Fibroblast of mammary gland (primary cell): ENCODE measurements at places on chromosomes 6 and 20.

DNA sequence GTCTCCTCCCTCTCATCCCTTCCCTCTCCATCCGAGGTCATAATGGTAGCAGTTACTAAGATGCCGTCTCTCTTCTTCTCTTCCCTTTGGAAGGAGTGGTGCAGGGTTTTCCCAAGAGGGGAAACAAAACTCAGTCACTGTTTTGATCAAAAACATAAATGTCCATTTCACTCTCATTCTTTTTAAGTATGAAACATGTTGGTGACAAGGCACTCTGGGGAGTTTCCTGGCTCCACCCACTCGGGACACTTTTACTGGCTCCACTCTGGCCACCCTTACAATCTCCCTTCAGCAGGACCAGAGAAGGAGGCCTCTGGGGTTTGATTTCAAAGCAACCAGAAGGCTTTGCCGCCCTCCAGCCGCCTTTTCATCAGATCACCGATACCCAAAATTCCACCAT lies 57.0 kb downstream of the FGD2 start:
- DNase-seq: no peak

GRCh38 chr6:13292774-13293173 lies 35.6 kb downstream of the TBC1D7 start:
- DNase-seq: no peak

GRCh38 chr20:20255099-20255498 lies 112.8 kb upstream of the INSM1 start:
- DNase-seq: no peak

DNA sequence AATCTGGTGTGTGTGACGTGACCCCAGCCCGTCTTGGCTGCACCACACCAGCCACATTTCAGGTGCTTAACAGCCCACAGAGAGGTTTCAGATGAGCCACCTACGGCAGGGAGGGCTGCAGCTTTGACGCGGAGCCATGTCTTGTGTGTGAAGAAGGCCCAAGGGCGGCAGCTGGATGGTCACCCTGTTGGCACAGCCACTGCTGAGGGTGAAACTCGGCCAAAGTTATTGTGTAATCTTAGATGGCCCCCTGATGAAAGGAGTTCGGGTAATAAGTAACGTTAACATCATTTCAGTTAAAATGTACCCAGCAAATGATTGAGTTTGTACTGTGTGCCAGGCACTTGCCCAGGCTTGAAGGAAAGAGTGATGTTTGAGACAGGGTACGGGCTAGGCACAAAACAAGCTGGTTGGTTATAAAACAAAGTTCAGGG lies 97.2 kb downstream of the SSR1 start:
- no peak for DNase-seq

GRCh38 chr6:80932359-80932758 lies 820.1 kb downstream of the TENT5A start:
- DNase-seq: peak; percentile 65

GRCh38 chr6:104884867-104885517 lies 25.3 kb upstream of the HACE1 start:
- DNase-seq: no peak

DNA sequence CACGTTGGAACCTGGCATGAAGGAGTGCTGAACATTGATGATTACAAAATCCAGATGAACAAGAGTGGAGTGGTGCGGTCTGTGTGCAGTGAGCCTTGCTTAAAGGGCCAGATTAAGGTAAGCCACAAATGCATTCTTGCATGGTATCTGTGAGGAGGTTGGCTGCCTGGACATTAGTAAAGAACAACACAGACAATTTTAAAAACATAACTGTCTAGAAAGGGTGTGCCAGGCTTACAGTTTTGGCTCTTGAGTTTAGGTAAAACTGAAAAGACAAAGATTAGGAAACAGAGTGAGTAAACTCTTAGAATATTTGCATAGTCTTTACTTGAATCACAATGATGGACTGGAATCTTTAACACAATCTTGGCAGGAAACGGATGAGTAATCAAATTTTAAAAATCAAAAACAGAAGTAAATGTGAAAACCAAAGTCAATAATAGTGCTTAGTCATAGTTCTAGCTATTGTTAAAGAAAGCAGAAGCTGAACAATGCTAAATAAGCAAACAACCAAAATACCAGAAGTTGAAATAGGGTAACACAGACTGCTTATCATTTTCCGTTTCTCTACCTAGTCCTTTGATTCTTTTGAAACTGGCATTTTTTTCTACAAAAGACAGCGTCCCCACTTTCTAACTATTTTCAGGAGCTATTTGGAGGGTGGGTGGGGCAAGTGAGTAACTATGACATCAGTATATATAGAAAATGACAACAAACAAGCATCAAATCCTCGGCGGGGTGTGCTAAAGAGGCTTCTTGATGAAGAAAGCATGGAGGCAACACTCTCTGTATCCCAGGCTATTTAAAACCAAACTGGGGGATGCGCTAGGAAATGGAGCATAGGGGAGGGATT lies 185.8 kb upstream of the RAB32 start:
- peak; percentile 94 for DNase-seq

- no peak for DNase-seq
Measured at GRCh38 chr6:7112741-7113313, 5.1 kb downstream of the RREB1 start.

- no peak for DNase-seq
Measured at GRCh38 chr20:634148-634925, 18.7 kb downstream of the SRXN1 start.

DNA sequence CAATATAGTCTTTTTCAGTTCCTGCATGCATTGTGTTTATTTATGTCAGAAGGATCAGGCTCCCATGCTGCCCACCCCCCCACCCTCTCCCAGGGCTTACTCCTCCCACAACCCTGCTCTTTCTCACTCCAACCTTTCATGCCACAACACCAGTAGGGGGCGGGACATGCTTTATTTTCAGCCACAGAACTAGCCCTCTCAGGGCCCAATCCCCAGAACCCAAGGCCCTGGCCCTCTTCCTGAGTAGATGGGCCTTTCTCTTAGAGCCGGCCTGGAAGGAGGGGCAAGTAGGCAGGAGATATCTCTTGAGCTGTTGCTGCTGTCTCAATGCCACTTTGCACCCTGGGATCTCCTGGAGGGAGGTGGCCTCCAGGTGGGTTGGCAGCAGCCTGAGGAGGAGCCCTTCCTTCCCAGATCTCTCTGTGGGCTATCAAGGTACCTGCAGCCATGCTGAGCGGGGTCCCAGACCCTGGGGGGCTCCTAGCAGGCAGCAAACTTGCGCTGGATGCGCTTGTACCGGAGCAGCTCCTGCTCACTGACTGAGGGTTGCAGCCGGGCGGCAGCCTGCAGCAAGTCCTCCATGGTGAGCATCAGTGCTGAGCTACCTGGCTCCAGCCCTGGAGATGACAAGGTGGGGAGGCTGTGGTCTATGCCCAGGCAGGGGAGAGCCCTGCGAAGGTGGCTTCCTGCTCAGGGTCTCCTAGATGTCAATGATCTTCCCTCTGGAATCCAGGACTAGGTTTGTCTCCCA lies 3.5 kb downstream of the GNMT start:
- peak; percentile 61 for DNase-seq

DNA sequence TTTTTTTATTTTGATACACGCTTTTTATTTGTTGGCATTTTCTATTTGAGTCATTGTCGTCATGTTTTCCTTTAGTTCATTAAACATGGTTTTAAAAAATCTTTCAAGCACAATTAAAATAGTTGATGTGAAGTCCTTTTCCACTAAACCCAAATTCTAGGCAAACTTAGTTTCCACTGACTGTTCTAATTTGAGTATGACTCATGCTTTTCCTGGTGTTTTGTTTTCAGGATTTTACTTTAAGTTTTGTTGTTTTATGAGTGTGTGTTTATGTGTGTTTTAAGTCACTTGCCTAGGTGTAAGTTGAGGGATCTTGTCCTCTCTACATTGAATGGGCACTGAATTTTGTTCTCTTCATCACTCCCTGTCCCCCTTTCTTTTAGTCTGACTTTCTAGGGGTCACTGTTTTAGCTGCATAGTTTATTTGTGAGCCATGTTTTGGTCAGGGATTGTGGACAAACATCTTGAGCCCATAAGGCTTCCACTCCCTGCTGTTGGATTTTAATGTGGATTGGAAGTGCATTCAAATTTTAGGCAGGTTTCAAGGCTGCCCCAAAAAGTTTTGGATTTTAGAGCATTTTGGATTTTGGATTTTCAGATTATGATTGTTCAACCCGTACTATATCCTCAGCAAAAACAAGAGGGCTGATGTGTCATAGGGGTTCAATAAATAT lies 94.8 kb downstream of the CDYL start:
- peak; percentile 47 for DNase-seq

DNA sequence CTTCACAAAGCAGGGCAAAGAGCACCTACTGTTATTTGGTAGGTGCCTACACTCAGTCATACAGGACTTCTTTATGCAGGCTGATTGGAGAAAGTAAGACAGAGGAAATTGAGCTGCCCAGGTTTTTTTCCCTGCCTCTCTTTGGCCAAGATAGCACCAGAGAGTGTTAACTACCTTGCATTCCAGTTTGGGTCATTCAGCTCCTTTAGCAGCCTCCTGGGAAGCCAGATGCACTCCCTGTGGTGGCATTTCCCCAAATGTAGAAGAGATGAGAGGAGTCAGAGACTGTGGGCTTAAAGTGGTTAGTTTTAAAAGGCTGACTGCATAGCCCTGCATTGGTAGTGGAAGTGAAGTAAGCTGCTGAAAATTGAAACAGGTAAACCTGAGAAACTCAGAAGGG lies 358.4 kb downstream of the BCKDHB start:
- DNase-seq: no peak

DNA sequence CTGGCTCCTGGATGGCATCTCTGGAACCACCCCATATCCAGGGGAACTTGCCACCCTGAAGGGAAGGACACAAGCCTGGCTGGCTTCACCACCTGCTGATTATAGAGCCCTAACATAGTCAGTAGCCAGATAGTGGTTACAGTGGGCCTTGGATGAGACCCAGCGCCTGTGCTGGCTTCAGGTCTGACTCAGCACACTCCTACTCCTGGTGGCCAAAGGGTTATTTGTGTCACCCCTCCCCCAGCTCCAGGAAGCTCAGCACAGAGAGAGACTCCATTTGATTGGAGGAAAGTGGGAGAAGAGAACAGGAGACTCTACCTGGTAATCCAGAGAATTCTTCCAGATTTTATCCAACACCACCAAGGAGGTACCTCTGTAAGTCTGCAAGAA lies 12.8 kb downstream of the SNX14 start:
- peak; percentile 86 for DNase-seq

DNA sequence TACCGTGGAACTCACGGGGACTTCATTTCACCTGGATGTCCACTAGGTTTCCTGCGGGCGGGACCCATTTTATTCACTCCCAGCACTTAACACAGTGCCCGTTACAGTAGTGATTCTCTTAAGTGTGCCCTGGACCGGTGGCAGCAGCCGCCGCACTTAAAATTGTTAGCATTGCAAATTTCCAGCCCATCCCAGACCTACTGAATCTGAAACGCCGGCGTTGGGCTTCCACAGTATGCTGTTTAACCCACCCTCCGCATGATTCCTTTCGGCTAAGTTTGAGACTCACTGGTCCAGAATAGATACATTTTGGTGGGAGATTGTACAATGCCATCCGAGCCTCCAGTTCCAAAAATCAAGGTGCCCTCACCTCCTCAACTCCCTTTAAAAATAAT lies 967 bp downstream of the SMPDL3A start:
- no peak for DNase-seq

DNA sequence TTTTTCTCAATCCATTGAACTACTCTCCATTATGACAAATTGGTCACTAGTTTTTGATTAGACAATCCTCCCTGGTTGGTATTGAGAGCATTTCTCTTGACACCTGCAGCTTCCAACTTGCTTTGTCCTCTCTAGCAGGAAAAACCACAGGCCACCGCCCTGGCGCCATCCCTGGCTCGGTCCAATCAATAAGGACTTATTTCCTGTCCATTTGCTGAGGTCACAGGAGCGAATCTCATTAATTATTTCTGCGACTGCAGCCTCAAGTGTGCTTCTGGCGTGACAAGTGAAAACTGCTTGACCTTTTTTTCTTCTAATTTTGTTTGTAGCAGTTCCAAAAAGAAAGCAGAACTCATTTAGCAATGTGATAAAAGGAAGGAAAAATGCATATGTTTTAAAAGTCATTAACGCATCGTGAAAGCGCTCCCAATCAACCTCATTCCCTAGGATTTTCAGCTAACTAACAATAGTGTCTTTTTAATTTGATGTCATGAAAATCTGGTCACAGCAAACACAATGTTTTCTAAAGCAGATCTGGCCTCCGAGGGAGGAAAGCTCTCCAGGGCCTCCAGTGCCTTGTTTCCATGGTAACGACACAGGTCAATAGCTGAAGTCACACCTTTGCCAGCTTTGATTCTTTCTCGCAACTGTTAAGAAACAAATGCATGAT lies 39.0 kb upstream of the BEND3 start:
- no peak for DNase-seq

GRCh38 chr20:57234556-57235251 lies 31.7 kb downstream of the BMP7 start:
- DNase-seq: no peak

- DNase-seq: no peak
Measured at GRCh38 chr6:8268156-8268555, 165.8 kb upstream of the EEF1E1 start.

GRCh38 chr20:58639182-58640146 lies 11.6 kb upstream of the STX16 start:
- DNase-seq: no peak

- no peak for DNase-seq
Measured at GRCh38 chr6:36985417-36985807, 584 bp downstream of the MTCH1 start.

- no peak for DNase-seq
Measured at GRCh38 chr6:154614641-154615040, 104.2 kb upstream of the CNKSR3 start.

DNA sequence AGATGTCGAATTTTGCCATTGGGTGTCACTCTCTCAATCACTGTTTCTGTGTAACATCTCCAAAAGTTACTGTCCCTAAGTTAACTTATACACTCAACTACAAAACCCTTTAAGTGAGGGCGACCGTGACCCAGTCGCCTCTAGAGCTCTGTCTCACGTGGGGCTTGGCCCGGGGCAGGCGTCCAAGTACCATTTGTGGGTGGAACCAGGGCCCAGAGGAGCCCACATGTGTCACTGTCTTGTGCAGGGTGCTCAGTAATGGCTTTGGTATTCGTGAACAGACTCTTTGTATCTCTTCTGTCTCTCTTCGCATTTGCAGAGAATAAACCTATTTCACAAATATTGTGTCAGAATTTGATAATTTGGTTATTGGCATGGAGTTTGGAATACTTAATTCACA lies 109.9 kb upstream of the THBS2 start:
- peak; percentile 63 for DNase-seq

DNA sequence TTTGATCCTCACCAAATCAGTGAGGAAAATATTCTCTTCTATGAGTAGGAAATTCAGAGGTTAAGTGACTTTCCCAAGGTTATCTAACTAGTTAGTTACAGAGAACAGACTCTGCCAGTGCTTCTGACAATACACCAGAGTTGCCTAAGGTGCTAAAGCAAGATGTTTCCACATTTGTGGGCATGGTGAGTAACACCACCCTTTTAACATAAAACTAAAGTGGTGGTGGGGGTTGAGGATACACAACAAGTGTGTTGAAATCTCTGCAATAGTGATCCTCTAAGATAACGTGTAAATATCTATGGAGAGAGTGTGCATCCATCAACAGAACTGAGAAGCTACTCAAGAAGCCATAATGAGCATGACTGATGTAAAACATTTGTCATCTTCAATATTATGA lies 11.7 kb downstream of the VNN2 start:
- no peak for DNase-seq

GRCh38 chr6:14265049-14266021 lies 147.8 kb downstream of the CD83 start:
- DNase-seq: peak; percentile 11
